Effector memory CD4-positive, alpha-beta T cell (primary cell): ENCODE measurements at places on chromosomes 16 and 17.

DNA sequence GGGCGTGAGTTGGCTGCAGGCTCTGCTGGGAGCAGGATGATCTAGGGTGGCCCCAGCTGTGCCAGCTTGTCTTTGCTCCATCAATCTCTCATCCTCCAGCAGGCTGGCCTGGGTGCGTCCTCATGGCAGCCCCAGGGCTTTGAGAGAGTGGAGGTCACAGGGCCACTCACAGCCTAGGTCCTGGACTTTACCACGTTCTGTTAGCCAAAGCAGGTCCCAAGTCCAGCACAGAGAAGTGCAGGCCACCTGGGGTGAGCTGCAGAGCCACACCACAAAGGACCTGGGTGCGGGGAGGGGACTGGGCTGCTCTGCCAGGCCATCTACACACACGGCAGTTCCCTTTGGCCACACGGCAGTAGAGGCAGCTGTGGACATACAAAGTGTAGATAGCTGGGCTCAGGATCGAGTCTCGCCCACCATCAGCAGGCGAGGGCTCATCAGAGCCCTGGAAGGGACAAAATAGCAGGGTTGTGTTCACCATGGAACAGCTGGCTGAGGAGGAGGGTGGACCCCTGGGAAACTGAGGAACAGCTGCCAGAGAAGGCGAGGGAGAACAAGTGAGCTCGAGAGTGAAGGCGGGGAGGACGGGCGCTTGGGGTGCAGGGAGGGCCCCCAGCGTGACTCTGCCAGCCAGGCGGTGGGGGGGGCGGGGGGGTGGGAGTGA, 30.0 kb downstream of the SREBF1 start:
- peaks cover 4% of the 10 kb centered on the region for H3K36me3 ChIP-seq
- no peaks in the 10 kb centered on the region for H3K27me3 ChIP-seq
- no peak for DNase-seq
- no peak overlapping the region for H3K4me3 ChIP-seq
- no peak overlapping the region for H3K27ac ChIP-seq

GRCh38 chr16:7037495-7037894, 295.1 kb upstream of the RBFOX1 start:
- no peak overlapping the region for H3K27ac ChIP-seq
- H3K4me3 ChIP-seq = no peak overlapping the region
- no peaks in the 10 kb centered on the region for H3K4me1 ChIP-seq
- H3K36me3 ChIP-seq = no peaks in the 10 kb centered on the region
- no peak for DNase-seq
- H3K27me3 ChIP-seq = no peaks in the 10 kb centered on the region

DNA sequence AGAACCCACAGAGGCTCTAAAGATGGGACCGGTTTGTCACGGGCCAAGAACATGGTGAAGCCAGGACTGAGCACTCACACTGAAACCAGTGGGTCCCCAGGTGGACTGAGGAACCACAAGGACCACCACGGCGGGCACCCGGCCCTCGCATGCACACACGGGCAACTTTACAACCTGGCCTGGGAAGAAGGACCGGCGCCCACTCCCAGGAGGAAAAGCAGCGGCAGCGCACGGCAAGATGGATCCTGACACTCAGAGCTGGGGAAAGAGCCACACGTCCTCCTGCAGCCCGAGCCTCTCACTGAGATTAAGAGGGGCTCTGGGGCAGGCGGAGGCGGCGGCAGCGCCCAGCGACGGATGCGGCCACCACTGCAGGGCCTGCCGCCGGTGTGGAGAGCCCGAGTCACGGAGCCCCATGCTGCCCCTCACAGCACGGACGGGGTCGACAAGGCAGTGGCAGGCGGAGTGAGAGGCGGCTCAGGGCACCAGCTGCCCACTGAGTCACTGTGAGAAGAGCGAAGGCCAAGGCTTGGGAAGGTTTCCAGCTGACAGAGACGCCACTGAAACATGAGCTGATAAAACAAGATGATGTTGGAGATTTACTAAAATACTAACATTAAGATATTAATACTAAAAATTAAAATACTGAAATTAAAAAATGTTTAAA, 118.3 kb downstream of the ANKRD11 start:
- H3K4me1 ChIP-seq = peaks cover 17% of the 10 kb centered on the region
- H3K4me3 ChIP-seq = no peak overlapping the region
- DNase-seq = no peak
- no peaks in the 10 kb centered on the region for H3K27me3 ChIP-seq
- no peak overlapping the region for H3K27ac ChIP-seq

GRCh38 chr16:55778757-55779156, 54.1 kb downstream of the CES1 start:
- H3K36me3 ChIP-seq = no peaks in the 10 kb centered on the region
- H3K4me1 ChIP-seq = no peaks in the 10 kb centered on the region
- H3K27me3 ChIP-seq = no peaks in the 10 kb centered on the region
- H3K27ac ChIP-seq = no peak overlapping the region
- no peak for DNase-seq
- H3K4me3 ChIP-seq = no peak overlapping the region

GRCh38 chr17:18218756-18219415, 6.5 kb upstream of the LLGL1 start:
- no peak overlapping the region for H3K27ac ChIP-seq
- no peak for DNase-seq
- no peak overlapping the region for H3K4me3 ChIP-seq

- H3K4me3 ChIP-seq = no peak overlapping the region
- no peaks in the 10 kb centered on the region for H3K27me3 ChIP-seq
- no peaks in the 10 kb centered on the region for H3K36me3 ChIP-seq
- DNase-seq = no peak
These were observed 399.4 kb upstream of the C16orf82 start for GRCh38 chr16:26667307-26667706.

GRCh38 chr17:32596628-32597027, 109.8 kb downstream of the CDK5R1 start:
- no peak overlapping the region for H3K27ac ChIP-seq
- H3K36me3 ChIP-seq = no peaks in the 10 kb centered on the region
- H3K27me3 ChIP-seq = no peaks in the 10 kb centered on the region
- H3K4me1 ChIP-seq = no peaks in the 10 kb centered on the region

DNA sequence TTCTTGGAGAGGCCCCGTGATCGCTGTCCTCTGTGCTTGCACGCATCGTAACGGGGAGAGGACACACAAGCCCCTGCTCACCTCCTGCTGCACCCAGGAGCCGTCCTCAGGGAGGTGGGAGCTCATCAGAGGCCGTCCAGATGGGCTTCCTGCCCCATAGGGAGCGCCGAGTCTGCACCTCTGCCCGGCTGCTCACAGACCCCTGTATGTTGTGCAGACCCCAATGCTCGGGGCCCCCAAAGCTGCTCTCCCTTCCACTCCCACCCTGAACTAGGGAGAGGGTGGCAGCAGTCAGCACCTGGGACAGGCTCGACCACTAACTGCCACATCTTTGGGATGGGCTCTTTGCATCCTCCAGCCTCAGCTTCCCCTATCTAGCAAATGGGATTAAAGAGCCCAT, 4.4 kb upstream of the ZNF469 start:
- DNase-seq = no peak
- peaks cover 6% of the 10 kb centered on the region for H3K27me3 ChIP-seq

DNA sequence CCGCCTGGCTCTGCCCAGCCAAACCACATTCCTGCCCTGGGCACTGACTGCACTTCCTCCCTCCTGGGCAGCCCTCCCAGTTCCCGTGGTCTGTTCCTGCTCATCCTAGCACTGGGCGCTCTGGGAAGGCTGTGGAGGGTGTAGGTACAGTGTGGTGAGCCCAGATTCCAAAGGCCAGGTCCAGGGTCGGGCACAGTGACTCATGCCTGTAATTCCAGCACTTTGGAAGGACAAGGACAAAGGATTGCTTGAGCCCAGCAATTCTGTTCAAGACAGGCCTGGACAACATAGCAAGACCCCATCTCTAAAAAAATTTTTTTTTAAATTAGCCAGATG, 30.6 kb downstream of the C16orf74 start:
- H3K27ac ChIP-seq = no peak overlapping the region
- no peak overlapping the region for H3K4me3 ChIP-seq
- no peaks in the 10 kb centered on the region for H3K4me1 ChIP-seq

DNA sequence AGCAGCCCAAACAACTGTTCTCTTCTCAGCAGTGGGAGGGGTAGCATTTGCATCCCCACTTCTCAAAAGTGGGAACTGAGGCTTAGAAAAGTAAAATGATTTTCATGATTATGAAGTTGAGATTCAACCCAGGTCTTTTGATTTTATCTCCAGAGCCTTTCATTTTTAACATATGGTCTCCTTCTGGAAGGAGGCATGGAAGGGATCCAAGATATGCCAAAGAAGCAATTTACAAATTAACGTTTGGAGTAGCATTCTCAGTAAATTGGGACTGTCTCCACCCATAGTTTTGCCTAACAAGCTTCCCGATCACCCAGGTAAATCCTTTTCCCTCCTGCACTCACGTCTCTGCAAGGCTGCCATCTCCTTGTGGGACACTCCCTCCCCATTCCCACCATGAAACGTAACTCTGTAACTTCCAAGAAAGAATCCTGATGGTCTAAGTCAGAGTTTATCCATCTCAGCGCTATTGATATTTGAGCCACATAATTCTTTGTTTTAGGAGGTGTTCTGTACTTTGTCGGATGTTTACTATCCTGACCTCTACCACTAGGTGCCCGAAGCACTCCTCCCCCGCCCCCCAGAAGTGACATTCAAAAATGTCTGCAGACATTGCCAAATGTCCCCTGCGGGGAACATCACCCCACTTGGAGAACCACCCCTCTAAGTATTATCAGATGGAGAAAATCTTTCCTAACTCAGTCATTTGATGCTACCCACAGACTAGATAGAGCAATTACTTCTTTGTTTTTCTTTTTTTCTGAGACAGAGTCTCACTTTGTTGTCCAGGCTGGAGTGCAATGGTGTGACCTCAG, 32.9 kb upstream of the NFAT5 start:
- H3K4me1 ChIP-seq = peaks cover 9% of the 10 kb centered on the region
- no peak overlapping the region for H3K4me3 ChIP-seq
- no peaks in the 10 kb centered on the region for H3K27me3 ChIP-seq
- no peak overlapping the region for H3K27ac ChIP-seq

DNA sequence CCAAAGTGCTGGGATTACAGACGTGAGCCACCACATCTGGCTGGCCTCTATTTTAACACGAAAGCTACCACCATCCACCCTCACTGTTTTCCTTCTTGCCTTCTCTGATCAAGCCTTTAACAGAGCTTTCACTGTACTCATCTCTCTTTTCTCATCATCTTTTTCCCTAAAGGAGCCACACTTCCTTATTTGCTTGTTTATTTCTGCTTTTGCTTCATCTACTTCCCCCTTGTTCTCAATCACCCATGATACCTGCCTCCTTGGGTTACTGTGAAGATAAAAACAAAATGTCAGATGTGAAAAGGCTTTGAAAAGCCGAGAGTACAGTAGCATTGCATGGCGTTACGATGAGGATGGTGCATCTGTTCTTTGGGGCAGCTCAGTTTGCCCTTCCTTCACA, 79.9 kb downstream of the ZNF18 start:
- DNase-seq = no peak
- H3K27ac ChIP-seq = no peak overlapping the region
- H3K36me3 ChIP-seq = no peaks in the 10 kb centered on the region
- no peak overlapping the region for H3K4me3 ChIP-seq
- no peaks in the 10 kb centered on the region for H3K27me3 ChIP-seq

- H3K27ac ChIP-seq = no peak overlapping the region
- H3K27me3 ChIP-seq = no peaks in the 10 kb centered on the region
- DNase-seq = no peak
- H3K4me1 ChIP-seq = no peaks in the 10 kb centered on the region
- no peak overlapping the region for H3K4me3 ChIP-seq
These were observed 123.9 kb upstream of the GNAO1 start for GRCh38 chr16:56067406-56067805.

DNA sequence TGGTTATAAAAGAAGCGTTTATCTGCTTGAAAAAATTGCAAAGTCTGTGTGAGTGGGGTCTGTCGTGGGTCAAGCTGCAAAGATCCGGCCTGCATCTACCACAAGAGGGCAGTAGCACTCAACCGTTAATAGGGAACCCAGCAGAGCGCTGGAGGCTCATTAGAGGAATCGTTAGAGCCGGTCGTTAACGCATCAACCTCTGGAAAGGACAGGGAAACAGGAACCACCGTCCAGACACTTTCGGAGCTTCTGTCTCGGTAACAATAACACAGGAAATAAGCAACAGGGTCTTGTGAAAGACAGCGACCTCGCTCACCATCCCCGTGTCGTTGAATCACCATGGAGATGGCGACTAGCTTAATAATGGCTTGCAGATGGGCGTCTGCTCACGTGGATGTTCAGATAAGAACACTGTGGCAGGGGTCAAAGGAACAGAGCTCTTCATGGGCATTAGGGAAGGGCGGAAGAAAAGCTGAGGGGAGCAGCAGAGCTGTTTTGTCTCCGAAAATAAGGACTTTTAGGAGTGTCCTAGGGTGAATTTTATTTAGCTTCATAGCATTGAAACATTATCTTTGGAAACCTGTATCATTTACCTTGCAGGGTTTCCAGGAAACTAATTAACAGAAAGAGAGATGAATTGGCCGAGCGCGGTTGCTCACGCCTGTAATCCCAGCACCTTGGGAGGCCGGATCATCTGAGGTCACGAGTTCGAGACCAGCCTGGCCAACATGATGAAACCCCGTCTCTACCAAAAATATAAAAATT, 11.9 kb upstream of the NSRP1 start:
- H3K27ac ChIP-seq = no peak overlapping the region
- no peaks in the 10 kb centered on the region for H3K36me3 ChIP-seq
- peak; percentile 53 for DNase-seq

GRCh38 chr17:16363749-16364536, 10.7 kb upstream of the CENPV start:
- no peaks in the 10 kb centered on the region for H3K27me3 ChIP-seq
- H3K4me1 ChIP-seq = no peaks in the 10 kb centered on the region
- H3K4me3 ChIP-seq = no peak overlapping the region
- H3K36me3 ChIP-seq = no peaks in the 10 kb centered on the region

DNA sequence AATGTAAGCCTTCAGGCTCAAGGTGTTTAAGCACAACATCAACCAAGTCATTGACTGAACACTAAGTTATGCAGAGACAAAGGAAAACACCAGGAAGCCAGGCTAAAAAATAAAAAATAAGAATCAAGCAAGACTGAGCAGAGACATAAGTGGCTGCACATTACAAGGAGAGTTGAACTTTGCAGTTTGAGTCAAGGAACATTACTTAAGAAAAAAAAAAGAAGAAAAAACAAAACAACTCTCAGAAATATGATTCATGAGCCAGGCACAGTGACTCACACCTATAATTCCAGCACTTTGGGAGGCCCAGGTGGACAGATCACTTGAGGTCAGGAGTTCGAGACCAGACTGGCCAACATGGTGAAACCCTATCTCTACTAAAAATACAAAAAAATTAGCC, 168.1 kb downstream of the C16orf95 start:
- no peak overlapping the region for H3K4me3 ChIP-seq
- H3K36me3 ChIP-seq = no peaks in the 10 kb centered on the region

- peaks cover 36% of the 10 kb centered on the region for H3K36me3 ChIP-seq
- DNase-seq = no peak
- no peaks in the 10 kb centered on the region for H3K4me1 ChIP-seq
- H3K27me3 ChIP-seq = no peaks in the 10 kb centered on the region
These were observed 32.4 kb downstream of the WIPI1 start for GRCh38 chr17:68424861-68425260.

GRCh38 chr16:75860326-75861053, 134.2 kb upstream of the CPHXL start:
- no peaks in the 10 kb centered on the region for H3K36me3 ChIP-seq
- H3K4me1 ChIP-seq = no peaks in the 10 kb centered on the region
- no peak overlapping the region for H3K27ac ChIP-seq
- DNase-seq = no peak
- no peak overlapping the region for H3K4me3 ChIP-seq
- H3K27me3 ChIP-seq = no peaks in the 10 kb centered on the region

GRCh38 chr16:84194470-84195200, 3.7 kb downstream of the ADAD2 start:
- H3K27ac ChIP-seq = no peak overlapping the region
- peak overlapping the region; percentile 18 for H3K4me3 ChIP-seq
- H3K4me1 ChIP-seq = peaks cover 3% of the 10 kb centered on the region
- H3K27me3 ChIP-seq = no peaks in the 10 kb centered on the region
- H3K36me3 ChIP-seq = no peaks in the 10 kb centered on the region
